ENCODE measurements at places on chromosomes 7 and 10.

GRCh38 chr7:145665499-145666258, 450.9 kb upstream of the CNTNAP2 start:
- no peak for DNase-seq

DNA sequence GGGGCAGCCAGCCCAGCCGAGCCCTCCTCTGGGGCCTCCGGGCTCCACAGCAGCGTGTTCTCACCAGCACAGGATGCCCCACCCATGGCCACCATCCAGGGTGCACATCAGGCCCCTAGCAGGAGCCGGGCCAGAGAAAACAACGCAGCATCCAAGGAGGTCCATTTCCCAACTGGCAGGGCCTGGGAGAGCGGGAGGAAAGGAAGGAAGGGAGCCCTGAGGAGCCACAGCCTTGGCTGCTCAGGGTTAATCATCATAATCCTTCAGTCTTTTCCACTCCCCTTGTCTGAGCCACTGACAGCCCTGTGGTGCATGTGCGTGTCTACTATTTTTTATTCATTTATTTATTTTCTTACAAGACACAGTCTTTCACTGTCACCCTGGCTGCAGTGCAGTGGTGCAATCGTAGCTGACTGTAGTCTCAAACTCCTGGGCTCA, 3.6 kb downstream of the PLAC9 start:
- DNase-seq: no peak

DNA sequence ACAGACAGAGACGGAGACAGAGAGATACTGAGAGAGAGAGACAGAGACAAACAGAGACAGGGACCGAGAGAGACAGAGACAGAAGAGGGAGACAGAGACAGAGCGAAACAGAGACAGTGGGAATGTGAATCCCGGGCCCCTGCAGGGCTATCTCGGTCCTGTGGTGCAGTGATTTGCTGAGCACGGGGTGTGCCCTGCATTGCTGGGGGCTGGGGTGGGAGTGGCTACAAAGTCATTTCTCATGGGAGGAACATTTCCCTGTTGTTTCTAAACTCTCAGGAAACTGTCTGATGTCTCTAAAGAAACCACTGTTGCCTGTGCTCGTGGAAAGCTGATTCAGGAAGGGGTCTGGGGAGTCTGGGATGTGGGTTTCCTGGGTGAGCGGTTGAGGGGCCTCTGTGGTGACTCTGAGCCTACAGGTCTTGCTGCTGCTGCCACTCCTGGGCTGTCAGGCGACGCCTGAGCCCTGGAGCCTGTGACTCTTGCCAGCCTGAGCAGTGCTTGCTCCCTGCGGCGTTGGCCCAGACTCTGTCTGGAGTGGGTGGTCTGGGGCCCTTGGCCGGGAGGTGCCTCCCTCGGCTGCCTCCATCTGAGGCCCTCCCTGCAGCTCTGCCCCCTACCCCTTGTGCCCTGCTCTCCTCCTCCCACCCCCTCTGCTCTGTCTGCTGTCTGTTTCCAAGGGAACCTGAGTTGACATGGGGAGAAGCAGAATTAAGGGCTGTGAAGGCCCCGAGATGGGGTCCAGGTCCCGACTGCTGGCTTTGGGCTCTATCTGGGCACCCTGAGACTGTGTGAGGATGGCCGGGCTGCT, 292.0 kb downstream of the WDR37 start:
- no peak for DNase-seq

GRCh38 chr7:151058781-151059366, 515 bp upstream of the SLC4A2 start:
- no peak for DNase-seq

DNA sequence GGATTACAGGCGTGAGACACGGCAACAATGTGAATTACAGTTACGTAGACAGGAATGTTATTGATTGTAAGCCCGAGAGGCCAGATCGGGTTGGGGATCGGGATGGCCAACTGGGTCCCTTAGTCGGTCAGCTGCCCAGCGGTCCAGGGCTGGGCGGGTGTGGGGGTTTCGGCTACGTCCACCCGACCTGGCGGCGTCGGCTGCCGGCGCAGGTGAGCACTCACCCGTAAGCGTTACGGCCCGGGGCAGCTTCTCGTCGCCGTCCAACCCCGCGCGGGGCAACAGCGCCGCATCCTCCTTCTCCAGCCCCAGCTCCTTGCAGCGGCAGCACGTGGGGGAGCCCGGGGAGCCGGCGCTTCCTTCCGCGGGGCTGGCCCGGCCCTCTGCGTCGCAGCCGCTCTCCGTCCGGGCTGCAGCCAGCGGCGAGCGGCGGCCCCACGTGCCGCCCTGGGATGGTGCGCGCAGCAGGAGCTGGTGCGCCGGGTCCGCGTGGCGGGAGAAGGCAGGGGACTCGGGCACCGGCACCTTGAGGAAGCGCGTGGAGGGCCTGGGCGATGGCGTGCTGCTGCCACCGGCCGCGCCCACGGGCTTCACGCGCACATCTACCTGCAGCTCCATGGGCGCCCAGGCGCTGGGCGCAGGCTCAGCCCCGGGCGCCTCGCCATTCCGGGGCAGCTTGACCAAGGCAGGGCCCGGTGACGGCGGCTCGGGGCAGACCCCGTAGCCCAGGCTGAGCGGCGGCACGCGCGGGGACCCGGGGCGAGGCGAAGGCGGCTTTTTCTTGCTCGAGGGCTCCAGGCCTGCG, 609 bp downstream of the KLRG2 start:
- DNase-seq: no peak
